Naive thymus-derived CD8-positive, alpha-beta T cell (primary cell): ENCODE measurements at places on chromosomes 11 and 22. TPM values are rescaled to one million over a fixed set of nuclear protein-coding genes. Genes with fewer than 3 reads are reported as not detected.

The HEPN1 gene
- polyA plus RNA-seq = not detected

The CEND1 gene
- polyA plus RNA-seq = not detected

DNA sequence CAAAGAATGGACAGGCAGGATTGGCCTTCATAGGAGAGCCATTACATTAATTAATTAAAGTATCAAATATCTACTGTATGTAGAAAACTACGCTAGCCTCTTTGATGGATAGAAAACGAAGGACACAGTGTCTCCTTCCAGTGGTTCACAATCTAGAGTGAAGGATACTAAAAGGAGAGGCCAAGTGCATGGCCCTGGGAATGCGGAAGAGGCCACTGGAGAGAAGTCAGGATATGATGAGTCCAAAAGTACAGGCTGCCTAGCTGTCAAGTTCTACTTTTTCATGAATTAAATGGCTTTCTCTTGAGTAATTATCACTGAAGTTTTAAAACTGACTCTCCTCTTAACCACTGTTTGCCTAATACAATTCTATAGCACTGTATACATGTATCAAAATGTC lies 41.9 kb downstream of the ATG16L2 start:
- H3K4me3 ChIP-seq = no peak overlapping the region
- peaks cover 8% of the 10 kb centered on the region for H3K4me1 ChIP-seq
- DNase-seq = no peak
- no peaks in the 10 kb centered on the region for H3K27me3 ChIP-seq
- peaks cover 9% of the 10 kb centered on the region for H3K36me3 ChIP-seq
- H3K27ac ChIP-seq = no peak overlapping the region

- peaks cover 1% of the 10 kb centered on the region for H3K27me3 ChIP-seq
- H3K27ac ChIP-seq = peak overlapping the region; percentile 97
- peaks cover 22% of the 10 kb centered on the region for H3K36me3 ChIP-seq
- H3K4me3 ChIP-seq = peak overlapping the region; percentile 89
- peaks cover 33% of the 10 kb centered on the region for H3K4me1 ChIP-seq
These were observed 559 bp downstream of the SNX19 start for GRCh38 chr11:130915603-130916237.

DNA sequence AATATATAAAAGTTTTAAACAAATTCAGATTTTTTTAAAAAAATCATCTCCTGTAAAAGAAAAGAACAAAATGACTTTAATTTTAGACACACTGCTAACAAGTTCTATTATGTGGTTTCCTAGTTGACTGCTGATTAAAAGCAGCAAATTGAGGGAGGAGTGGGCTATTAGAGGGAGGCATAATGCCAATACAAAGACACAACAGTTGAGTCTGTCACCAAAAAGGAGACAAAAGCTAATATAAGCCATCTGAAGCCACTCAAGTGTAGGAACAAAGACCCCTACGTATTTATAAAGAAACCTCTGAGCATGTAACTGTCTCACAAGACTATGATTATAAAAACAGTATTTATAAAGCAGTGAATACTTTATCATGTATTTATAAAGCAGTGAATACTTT lies 28.6 kb downstream of the TMEM123 start:
- no peaks in the 10 kb centered on the region for H3K27me3 ChIP-seq
- peak overlapping the region; percentile 22 for H3K4me3 ChIP-seq
- H3K27ac ChIP-seq = peak overlapping the region; percentile 84
- peaks cover 40% of the 10 kb centered on the region for H3K36me3 ChIP-seq
